ENCODE measurements at places on chromosomes 5 and 9.

DNA sequence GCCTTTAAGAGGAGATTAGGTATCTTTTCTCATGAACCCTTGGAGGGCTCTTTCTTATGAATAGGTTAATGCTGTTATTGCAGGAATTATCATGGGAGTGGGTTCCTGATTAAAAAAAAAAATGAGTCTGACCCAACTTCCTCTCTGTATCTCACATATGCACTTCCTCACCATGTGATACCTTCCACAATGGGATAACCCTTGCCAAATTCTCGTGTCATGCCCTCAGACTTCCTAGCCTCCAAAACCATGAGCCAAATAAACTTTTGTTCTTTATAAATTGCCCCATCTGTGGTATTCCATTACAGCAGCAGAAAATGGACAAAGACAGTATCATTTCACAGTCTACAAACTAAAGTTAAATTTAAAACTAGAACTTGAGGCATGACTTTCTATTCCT lies 1.0 kb downstream of the OR1B1 start:
- ATAC-seq = no peak

DNA sequence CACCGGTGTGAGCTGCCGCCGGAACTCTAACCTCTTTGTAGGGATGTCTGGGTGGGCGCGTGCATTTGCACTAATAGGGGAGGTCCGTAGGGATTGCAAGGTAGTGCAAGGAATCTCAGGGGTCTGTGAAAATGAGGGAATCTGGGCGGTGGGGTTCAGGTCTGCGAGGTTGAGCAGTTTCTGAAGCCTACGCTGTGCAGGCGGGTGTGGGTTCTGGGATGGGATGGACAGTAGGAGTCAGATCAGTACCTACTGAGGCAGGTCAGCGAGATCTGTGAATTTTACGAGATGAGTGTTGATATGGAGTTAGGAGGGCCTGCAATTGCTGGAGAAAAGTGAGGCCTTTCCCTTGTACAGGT lies 856 bp upstream of the ATOSB start:
- peak; percentile 6 for ATAC-seq

- no peak for ATAC-seq
Observed at GRCh38 chr5:165497707-165498106, 1992.3 kb downstream of the MAT2B start.

GRCh38 chr5:172860520-172861443 lies 26.7 kb downstream of the ERGIC1 start:
- peak; percentile 69 for ATAC-seq

DNA sequence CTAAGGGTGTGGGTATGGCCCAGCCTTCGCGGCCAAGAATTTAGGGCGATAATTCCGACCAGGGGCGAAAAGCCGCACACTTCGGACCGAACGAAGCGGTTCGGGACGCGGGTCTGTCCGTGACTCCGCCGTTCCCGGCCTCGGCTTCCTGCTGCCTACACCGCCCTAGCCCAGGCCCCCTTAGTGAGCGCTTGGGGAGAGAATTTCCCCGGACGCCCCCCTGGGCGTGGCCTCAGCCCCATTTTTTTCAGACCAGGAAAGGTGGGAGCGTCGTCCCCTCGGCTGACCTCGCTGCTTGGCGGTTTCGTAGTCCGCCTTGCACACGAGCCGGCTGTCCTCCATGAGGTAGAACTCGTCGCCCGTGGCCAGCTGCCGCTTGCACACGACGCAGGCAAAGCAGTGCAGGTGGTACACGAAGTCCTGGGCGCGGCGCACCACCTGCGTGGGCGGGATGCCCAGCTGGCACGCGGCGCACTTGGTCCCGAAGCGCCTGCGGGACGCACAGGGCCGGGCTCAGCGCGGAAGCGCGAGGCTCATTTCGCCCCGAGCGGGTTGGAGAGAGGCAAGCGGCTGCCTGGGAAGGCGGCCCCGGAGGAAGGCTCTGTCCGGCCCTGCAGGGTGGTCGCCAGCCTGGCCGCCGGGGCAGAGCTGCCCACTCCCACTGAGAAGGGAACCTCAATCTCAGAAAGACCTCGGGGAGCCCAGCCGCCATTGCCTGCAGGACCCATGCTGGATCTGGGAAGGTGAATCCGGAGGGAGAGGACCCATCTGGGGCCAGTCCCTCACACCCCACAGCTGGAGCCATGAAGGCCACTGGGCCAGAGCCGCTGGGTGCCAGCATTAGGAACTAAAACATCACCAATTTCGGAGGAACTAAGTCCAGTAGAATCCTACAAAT lies 5.3 kb downstream of the LHX3 start:
- no peak for ATAC-seq

DNA sequence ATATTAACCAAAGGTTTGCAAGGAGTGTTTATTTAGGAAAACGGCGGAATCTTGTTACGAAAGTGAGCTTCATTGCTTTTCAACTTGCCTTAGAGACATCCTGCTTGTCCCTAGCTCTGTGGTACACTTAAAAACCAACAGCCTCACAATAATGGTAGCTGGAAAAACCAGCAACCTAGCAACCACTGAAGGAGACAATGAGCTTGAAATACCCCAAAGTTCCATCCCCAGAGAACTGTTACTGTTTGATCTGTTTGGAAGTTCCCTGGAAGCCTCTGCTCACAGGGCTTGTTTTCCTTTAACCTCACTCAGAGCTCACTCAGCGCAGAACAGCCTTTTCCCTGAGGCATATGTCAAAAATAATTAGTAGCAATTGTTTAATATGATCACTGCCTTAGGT lies 43.2 kb downstream of the SH3TC2 start:
- no peak for ATAC-seq

DNA sequence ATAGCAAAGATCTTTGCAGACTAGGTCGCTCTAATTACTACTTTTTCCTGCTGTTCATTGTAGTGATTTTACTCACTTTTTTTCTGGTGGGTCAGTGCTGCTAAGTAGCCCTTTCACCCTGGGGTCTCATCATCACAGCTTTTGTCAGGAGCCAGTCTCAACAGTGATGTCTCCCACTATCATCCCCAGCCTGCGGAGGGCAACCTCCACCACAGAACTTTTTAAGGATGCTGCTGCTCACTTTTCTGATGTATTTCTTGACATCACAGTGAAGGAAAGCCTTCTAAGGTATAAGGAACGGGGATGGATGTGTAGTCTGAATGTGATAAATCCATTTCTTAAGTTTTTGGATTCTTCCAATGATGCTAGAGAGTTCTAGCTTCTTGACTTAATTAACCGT lies 242.5 kb upstream of the RIOK2 start:
- ATAC-seq = no peak

DNA sequence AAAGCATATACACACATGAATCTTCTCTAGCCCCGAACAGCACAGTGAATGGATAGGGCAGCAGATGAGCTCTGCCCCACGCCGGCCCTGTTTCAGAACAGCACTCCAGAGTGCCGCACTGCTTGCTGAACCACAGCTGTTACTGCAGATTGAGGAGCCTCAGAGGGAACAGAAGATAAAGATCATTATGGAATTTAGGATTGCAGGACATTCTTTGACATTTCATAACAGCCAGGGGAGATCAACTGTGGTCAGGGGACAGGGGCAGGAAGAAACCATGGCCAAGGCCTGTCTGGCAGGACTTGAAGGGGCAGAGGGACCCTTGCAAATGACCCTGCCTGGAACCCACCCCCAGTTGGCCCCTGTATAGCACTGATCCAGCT lies 20.6 kb downstream of the IRF1 start:
- ATAC-seq = peak; percentile 37

- ATAC-seq = no peak
Observed at GRCh38 chr9:5388026-5388819, 48.5 kb upstream of the RLN1 start.

DNA sequence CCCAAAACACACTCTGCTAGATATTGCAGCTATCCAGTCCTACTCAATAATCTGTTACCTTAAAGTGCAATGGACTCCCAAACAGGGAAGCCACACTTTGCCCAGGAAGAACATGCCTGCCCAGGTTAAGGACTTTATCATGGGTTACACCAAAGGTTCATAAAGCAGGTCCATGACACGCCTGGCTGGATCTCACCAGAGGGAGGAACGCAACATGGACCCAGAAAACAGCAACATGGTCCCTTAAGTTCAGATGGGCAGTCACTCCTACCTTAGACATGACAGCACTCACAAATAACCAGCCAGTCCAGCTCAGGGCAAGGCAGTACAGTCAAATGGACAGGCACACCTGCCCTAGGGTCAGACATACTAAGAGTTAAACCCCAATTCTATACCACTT lies 3.8 kb downstream of the P4HA2 start:
- ATAC-seq = no peak

DNA sequence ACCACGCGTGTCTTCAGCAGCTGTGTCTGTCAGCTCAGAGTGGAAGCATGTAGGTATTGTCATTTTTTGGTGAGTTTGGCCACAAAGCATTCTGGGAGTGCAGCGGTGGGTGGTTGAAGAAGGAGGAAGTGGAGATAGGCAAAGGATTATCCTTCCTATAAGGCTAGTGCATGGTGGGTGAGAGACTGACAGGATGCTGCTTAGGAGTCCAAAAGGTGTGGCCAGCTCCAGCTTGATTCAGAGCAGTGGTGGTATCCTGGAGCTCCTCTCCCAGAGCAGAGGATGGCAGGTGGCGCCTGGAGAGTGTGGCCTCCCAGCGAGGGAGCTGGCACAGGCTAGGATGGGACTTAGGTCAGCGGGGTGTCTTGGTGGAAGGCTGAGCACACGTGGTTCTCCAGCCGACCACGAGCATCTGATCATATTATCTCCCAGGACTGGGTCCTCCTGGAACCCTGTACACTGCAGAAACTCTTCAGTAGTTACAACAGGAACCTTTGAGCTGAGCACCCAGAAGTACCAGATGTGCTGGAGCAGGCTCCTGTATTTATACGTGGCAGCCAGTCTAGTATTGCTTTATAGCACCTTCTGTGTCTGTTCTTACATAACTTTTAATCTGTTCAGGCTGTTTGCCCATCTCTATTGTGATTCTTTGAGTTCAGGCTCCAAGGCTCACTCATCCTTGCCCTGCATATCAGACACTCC lies 29.6 kb downstream of the MAML1 start:
- peak; percentile 19 for ATAC-seq

DNA sequence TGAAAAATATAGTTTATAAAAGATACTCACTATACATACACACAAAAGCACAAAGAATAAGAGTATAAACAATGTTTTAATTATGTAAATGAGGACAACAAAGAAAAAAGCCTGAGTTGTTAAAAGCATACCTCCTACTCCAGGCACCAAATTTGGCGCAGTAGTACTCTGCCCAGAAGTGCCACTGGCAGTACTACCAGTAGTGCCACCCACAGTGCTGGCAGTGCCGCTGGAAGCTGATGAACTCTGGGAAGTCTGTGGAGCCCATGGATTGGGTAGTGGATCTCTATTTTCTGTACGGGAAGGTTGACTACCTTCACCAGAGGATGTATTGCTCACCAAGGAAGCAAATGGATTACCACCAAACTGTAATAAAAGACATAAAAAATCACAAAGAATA lies 30.2 kb downstream of the UBQLN1 start:
- no peak for ATAC-seq

DNA sequence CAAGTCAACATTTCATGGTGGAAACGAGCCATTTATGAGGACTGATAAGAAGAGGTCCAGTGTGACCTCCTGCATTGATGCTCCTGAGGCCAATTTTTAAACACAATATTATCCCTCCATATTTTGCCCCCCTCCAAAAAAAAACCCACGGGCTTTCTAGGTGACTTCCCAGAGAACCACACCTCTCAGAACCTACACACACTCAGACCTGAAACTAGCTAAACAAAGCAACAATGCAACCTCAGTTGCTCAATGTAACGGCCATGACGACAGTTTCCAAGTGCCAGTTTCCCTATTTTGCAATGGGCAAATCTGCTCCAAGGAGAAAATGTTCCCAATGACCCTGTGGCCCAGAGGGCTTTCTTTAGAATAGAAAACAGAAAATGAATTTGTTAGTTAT lies 3.5 kb downstream of the NRG2 start:
- no peak for ATAC-seq

DNA sequence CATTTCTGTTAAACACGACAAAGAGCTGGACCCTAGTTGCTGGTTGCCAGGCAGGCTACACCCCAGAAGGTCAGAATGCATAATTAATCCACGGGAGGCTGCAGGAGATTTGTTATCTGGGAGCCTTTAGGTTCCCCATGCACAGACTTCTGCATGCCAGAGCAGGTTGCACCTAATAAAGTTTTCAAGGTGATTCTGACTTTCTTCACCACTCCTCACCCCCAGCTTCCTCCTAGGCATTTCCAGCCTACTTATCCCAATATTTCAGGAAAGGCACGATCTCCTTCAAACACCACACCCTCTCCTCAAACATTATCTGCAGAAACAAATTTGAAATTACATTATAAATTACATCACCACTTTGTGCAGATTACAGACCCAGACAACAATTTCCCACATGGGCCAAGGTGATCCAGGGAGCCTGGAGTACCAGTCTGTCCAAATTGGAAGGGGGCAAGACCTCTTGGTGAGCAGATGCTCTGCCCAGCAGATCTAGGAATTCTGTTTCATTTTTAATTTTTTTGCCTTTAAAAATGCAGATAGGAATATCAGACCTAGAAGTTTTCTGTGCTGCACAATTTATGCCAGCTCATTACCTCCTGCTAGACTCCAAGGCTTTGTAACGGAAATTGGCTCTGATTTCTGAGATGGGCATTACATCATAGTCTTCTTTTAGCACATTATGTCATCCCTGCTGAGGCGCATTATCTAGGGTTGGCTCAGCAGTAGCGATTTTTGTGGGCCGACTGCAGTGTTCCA lies 363.4 kb upstream of the SLC30A5 start:
- peak; percentile 98 for ATAC-seq

DNA sequence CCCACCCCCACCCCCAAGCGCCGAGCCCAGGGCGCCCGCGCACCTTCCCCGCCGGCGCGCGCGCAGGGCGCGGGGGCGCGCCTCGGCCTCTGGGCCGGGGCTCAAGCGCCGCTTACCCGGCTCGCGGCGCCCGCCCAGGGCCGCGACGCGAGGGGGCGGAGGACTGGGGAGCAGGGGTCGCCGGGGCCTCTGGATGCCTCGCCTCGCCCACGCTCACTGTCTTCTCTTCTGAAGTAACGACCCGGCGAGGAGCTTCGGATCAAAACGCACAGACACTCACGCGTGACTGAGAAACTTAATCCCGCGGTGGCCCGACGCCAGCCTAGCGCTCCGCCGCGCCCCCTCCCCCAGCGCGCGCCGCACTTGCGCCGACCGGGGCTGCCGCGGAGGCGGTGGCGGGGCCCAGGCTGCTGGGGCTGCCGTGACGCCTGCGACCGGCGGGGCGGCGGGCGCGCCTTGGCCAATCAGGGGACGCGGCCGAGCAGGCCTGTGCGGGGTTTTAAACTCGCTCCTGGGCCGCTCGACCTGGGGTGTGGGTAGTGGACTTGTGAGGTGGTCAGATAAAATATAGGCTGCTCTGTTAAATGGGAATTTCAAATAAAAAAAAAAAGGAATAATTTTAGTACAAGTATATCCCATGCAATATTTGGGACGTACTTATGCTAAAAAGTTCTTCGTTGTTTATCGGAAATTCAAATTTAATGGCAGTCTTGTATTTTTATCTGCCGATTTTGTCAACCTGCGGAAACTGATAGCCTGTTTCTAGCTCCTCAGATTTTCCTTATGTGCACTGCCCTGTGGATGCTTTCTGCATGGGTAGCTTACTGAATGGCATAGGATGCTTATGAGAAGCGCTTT lies at the start of gene MPDZ:
MPDZ (minus strand) TSS at position 409 of the 858 bp plus-strand sequence. CDS start 29,377 bp downstream, outside the sequence.
- peak; percentile 89 for ATAC-seq

- ATAC-seq = no peak
Observed at GRCh38 chr5:57447658-57448057, 35.0 kb downstream of the ACTBL2 start.

GRCh38 chr9:93357649-93358048 lies 93.8 kb upstream of the FAM120A start:
- ATAC-seq = no peak
